ENCODE measurements at places on chromosomes 3 and 15. TPM values are rescaled to one million over a fixed set of nuclear protein-coding genes. Genes with fewer than 3 reads are reported as not detected.

UROC1 gene
- not detected for total RNA-seq

GRCh38 chr3:193788189-193788991, 195.4 kb downstream of the OPA1 start:
- H3K27me3 ChIP-seq, result no peaks in the 10 kb centered on the region
- peak overlapping the region; percentile 34 for H3K4me3 ChIP-seq
- DNase-seq, result no peak

DNA sequence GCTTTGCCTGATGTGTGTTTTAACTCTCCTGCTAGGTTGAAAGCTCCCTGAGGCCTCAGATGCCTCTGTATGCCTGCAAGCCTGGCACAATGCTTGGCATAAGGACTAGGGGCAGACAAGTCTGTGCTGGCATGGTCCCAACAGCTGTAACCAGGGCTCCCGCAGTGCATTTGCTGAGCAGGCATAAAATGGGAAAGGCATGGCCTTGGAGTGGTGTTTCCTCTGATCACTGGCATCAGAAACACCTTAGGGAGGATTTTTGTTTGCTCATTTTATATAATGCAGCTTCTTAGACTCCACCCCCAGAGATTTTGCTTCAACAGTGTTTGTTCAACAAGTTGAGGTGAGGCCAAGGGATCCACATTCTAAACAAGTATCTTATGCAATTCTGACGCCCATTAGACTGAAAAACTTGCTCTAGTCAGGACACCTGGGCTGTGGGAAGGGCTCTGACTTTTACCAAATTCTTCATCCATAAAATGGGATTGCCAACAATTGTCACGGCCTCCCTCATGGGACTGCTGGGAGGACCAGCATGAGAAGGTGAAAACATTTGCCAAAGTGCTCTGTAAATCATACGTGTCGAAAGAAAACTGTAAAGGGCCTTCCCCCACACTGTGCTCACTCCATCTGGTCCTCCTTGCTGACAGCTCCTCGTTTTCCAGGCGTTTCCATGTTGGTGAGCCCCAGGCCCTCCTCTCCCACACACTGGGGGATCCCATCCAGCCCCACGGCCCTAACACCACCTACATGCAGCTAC, 43.1 kb downstream of the STARD5 start:
- no peak for DNase-seq
- H3K36me3 ChIP-seq, result peaks cover 3% of the 10 kb centered on the region
- no peak overlapping the region for H3K4me3 ChIP-seq
- peak overlapping the region; percentile 90 for H3K27ac ChIP-seq
- H3K4me1 ChIP-seq, result peaks cover 9% of the 10 kb centered on the region
- H3K27me3 ChIP-seq, result no peaks in the 10 kb centered on the region

- no peak overlapping the region for H3K27ac ChIP-seq
- no peaks in the 10 kb centered on the region for H3K27me3 ChIP-seq
- H3K4me3 ChIP-seq, result no peak overlapping the region
- H3K36me3 ChIP-seq, result peaks cover 3% of the 10 kb centered on the region
- peaks cover 9% of the 10 kb centered on the region for H3K4me1 ChIP-seq
- DNase-seq, result no peak
Measured at GRCh38 chr3:187836823-187837770, 91.8 kb upstream of the BCL6 start.

MEIS2 gene
- total RNA-seq, result 152 TPM

DNA sequence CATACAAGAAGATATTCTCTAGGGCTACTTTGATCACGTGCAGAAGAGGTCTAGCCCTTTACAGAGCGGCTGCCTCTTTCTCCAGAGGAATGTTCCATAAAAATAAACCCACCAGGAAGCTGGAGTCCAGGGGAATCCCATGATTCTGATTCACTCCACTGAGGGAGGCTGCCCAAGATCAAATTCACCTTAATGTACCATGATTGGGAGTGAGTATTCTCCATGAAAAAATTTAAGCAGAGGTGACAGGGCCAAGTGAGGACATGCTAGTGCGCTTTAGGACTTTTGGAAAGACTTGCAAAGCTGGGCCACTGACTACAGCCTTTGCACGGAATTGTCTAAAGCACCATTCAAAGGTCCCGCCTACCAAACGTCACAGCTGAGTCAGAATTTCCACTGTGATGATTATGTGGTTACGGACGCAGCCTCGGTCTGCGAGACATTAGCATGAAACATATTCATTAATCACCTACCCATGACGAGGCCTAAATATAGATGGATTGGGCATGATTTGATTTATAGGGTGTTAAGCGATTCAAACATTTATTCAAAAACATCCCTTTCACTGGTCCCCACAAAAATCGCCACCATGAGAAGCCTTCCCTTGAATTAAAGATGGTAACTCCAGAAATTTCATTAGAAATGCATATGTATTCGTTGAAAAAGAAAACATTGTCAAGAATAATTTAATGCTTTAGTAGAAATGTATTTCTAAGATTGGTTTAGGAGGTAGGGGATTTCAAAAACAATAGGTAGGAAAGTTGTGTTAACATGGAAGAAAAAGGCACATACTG, 152.6 kb downstream of the GREM1 start:
- peaks cover 3% of the 10 kb centered on the region for H3K36me3 ChIP-seq
- H3K27me3 ChIP-seq, result no peaks in the 10 kb centered on the region
- peaks cover 30% of the 10 kb centered on the region for H3K4me1 ChIP-seq
- H3K27ac ChIP-seq, result no peak overlapping the region
- H3K4me3 ChIP-seq, result no peak overlapping the region

DNA sequence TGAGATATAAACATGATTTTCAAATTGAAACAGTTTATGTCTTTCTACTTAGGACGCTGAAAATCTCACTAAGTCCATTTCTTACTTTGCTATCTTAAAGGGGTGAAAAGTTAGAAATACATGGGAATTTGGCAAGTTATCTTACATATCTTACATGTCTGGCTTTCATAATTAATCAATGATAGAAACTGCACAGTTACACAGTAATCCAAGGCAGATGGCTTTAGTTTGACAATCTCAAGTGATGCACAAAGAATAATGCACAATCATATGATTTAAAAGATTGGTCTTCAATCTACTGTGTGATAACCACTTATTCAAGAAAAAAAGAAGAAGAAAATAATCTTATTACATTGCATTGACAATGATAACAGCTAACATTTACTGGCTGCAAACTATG, 14.2 kb downstream of the PDZRN3 start:
- no peak overlapping the region for H3K4me3 ChIP-seq
- H3K27ac ChIP-seq, result no peak overlapping the region
- H3K36me3 ChIP-seq, result peaks cover 5% of the 10 kb centered on the region
- no peak for DNase-seq
- H3K27me3 ChIP-seq, result no peaks in the 10 kb centered on the region

C3orf70 gene
- 1.6 TPM for total RNA-seq

- peaks cover 6% of the 10 kb centered on the region for H3K4me1 ChIP-seq
- H3K27me3 ChIP-seq, result no peaks in the 10 kb centered on the region
- H3K4me3 ChIP-seq, result no peak overlapping the region
- H3K27ac ChIP-seq, result no peak overlapping the region
- no peaks in the 10 kb centered on the region for H3K36me3 ChIP-seq
- DNase-seq, result no peak
Measured at GRCh38 chr15:82917249-82917648, 35.3 kb downstream of the HOMER2 start.

FOXB1 gene
- total RNA-seq, result 0.60 TPM

- no peak overlapping the region for H3K27ac ChIP-seq
- no peak overlapping the region for H3K4me3 ChIP-seq
- no peaks in the 10 kb centered on the region for H3K27me3 ChIP-seq
- no peak for DNase-seq
Measured at GRCh38 chr3:196624907-196625306, 14.6 kb upstream of the NRROS start.

GRCh38 chr15:52783929-52784798, 6.0 kb downstream of the ONECUT1 start:
- H3K27me3 ChIP-seq, result peaks cover 95% of the 10 kb centered on the region
- peaks cover 12% of the 10 kb centered on the region for H3K4me1 ChIP-seq
- no peak overlapping the region for H3K27ac ChIP-seq
- no peak for DNase-seq
- H3K4me3 ChIP-seq, result peak overlapping the region; percentile 79
- H3K36me3 ChIP-seq, result no peaks in the 10 kb centered on the region

GRCh38 chr3:124576565-124577493, 153.4 kb upstream of the UMPS start:
- H3K36me3 ChIP-seq, result peaks cover 5% of the 10 kb centered on the region
- H3K27ac ChIP-seq, result no peak overlapping the region
- H3K4me3 ChIP-seq, result no peak overlapping the region
- H3K4me1 ChIP-seq, result peaks cover 8% of the 10 kb centered on the region

- H3K4me3 ChIP-seq, result no peak overlapping the region
- no peaks in the 10 kb centered on the region for H3K27me3 ChIP-seq
- no peaks in the 10 kb centered on the region for H3K36me3 ChIP-seq
Measured at GRCh38 chr3:33636125-33636850, 81.8 kb downstream of the CLASP2 start.

DNA sequence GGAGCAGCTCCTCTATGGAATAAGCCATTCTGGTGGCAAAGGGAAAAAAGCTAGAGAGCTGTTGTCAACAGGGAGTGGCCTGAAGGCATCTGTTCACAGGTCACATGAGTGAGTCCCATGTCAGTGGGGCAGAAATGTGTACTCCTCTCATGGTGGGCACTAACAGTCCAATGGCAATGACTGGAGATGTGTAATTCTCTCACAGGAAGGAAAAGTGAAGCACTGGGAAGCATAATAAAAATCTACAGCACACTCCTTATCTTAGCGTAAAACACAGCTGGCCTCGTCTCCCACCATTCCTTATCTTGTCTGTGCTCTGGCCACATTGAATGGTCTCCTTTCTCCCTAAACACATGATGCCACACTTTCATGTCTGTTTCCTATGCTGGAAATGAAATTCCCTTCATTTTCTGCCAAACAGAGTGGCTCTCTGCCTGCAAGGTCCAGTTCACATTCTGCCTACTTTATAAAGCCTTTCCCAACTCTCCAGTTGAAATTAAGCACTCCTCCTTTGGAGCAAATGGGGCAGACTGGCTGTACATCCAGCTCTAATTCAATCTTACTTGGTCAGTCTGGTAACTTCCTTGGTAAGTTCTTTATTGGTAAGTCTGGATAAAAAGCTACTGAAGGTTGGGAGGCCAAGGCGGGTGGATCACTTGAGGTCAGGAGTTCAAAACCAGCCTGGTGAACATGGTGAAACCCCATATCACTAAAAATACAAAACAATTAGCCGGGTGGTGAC, 139.8 kb downstream of the RPL22L1 start:
- peaks cover 19% of the 10 kb centered on the region for H3K4me1 ChIP-seq
- DNase-seq, result no peak
- peaks cover 4% of the 10 kb centered on the region for H3K27me3 ChIP-seq
- H3K4me3 ChIP-seq, result no peak overlapping the region

AQP9 gene
- not detected for total RNA-seq

GRCh38 chr3:123071146-123071545, 4.3 kb downstream of the PDIA5 start:
- no peak overlapping the region for H3K4me3 ChIP-seq
- no peak overlapping the region for H3K27ac ChIP-seq
- H3K27me3 ChIP-seq, result no peaks in the 10 kb centered on the region
- H3K4me1 ChIP-seq, result peaks cover 48% of the 10 kb centered on the region
- peaks cover 4% of the 10 kb centered on the region for H3K36me3 ChIP-seq

GRCh38 chr15:75884041-75884440, 19.6 kb upstream of the FBXO22 start:
- peaks cover 25% of the 10 kb centered on the region for H3K36me3 ChIP-seq
- no peak overlapping the region for H3K4me3 ChIP-seq
- H3K27ac ChIP-seq, result no peak overlapping the region
- H3K4me1 ChIP-seq, result no peaks in the 10 kb centered on the region
- H3K27me3 ChIP-seq, result no peaks in the 10 kb centered on the region

Measured in type B pancreatic cell (in vitro differentiated cells).